ENCODE measurements at places on chromosomes 3 and 15.

- no peak for DNase-seq
These were observed 96.8 kb downstream of the IGF1R start for GRCh38 chr15:98745179-98745578.

DNA sequence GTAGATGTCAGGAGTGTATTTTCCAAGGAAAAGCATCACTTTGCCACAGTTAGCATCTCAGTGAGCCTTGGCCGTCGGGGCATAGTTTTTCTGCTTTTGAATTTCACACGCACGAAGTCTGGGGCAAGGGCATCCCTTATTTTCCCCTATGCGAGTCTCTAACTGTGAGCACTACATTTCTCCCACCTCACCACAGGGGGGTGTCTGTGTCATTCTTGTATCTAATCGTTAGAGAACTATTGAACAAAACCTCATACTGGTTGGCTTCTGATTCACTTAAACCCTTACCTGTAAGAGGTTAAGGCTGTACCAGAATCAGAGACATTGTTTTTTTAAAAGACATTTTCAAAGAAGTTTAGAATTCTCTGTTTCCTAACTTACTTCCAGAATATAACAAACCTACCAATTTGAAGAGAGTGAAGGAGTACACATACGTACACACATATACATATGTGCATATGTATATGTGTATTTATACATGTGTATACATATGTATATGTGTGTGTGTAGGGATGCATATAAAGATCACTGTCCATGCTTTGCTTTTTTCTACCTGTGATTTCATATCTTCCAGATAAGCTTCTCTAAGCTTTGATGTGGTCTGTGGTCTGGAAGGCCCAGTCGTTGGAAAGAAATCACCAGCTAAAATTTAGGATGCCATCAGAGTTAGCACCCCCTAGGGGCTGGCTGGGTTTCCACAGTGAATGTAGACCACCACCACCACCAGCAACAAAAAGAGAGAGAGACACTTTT, 49.4 kb downstream of the MYZAP start:
- no peak for DNase-seq

DNA sequence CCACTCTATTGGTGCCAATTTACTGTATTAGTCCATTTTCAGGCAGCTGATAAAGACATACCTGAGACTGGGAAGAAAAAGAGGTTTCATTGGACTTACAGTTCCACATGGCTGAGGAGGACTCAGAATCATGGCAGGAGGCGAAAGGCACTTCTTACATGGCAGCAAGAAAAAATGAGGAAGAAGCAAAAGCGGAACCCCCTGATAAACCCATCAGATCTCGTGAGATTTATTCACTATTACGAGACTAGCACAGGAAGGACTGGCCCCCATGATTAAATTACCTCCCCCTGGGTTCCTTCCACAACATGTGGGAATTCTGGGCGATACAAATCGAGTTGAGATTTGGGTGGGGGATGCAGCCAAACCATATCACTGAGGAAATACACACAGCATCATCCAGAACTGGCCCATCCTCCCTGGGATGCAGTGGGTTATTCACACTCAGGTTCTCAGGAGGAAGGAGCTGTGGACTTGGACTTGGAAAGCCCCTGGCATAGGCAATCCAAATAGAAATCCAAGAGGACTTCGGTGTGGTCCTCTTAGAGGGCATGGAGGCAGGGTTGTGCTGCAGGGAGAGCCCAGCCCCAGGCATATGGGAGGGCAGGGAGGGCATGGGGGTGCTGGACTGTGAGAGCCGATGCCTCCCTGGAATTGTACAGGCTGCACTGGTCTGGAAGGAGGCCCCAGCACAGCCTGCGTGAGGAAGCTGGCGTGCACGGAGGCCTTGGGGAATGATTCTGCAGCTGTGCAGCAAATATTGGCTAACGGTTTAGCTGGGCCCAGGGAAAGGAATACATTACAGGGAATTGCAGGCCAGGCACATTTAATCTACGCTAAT, 62.9 kb downstream of the EFCAB12 start:
- no peak for DNase-seq

DNA sequence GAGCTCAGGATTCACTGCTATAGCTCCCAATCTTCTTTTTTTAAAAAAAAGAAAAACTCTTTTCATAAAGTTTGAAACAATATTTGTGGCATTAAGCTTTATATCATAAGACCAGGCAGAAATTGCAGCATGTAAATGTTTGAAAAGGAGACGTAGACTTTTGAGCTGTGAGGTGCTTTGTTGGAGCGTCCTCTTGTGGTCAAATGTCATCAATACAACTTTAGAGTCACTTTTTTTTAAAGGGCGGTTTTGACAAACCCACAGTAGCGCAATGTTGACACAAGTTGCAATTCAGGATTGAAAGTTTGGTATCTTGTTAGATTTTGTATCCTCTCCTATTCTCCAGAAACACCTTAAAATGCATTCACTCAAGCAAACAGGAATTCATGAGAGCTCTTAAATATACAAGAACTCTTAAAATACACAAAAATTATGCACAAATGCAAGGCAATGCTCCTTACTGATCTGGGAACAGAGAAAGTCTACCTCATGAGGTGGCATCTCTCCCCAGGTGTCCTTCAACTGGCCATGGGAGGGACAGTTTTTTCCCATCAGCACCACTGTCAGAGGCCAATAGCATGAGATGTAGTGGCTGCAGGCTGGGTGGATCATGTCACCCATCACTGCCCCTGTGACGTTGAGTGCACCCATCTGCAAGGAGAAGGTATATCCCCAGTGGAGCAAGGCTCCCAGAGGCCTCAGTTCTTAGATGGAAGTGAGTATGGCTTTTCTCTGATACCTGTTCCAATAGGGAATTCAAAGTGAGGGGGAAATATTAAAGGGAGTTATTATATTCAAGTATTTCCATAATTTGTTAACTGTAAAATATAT, 70.7 kb downstream of the ANXA2 start:
- DNase-seq: no peak

- no peak for DNase-seq
These were observed 11.0 kb downstream of the SCAPER start for GRCh38 chr15:76894174-76894573.

DNA sequence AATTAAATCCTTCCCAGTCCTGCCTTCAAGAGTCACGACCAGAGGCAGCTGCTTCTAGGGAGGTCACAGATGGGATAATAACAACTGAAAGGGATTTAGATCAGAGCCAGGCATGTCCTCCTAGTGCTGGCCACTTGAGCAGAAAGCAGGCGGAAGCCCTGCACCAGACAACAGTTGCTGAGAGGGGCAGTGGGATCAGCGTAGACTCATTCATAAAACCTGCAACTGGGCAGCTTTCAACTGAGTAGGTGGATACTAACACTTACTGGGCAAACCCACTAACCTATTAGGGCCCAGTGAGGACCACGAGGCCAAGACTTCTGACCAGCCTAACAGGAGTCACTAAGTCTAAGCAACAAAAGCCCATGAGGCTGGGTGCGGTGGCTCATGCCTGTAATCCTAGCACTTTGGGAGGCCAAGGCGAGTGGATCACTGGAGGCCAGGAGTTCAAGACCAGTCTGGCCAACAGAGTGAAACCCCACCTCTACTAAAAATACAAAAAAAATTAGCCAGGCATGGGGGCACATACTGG, 67.0 kb downstream of the DAPK2 start:
- DNase-seq: no peak

DNA sequence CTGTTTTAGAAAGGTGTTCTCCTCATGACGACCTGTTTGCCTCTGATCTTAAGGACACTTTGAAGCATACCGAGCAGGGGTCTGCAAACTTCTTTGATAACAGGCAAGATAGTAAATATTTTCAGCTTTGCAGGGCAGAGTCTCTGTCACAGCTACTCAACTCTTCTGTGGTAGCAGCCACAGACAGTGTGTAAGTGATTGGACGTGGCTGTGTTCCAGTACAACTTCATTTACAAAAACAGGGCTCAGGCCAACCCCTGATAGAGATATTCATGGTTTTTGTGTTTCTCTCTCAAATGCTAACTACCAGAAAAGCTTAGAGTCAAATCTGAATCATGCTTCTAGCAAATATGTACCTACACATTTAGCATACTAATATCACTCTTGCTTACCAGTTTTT, 51.5 kb downstream of the TGFBR2 start:
- no peak for DNase-seq

DNA sequence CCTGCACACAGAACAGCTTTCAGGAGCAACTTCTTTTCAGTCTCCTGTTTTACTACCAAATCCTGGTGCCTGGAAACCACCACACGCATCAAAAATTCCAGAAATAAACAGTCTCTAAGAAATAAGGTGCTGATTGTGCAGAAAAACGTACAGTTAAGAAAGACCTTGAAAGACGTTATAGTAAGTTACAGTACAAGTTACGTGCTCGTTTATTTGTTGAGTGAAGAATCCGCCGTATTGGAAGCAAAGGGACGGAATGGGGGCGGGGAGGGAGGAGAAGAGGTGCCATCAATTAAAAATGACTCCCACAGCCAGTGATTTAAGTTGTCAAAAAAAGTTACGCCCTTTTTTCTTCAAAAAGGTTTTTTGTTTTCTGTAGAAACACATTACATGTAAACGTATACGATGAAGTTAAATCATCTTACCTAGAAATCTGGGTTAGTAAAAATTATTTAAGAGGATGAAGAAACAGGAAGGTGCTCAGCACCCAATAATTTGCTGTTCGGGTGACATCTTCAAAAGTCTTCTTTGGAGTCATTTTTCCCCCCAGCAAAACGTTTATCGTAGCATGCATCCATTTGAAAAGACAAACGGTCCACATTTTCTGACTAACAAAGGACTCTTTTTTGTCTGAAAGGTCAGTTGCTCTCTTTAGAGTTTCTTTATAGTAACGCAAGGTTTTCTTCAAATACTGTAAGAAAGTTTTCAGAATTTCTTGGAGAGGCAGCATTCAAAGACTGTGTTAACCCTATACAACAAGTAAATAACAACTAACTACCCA, 782 bp upstream of the UACA start:
- no peak for DNase-seq

DNA sequence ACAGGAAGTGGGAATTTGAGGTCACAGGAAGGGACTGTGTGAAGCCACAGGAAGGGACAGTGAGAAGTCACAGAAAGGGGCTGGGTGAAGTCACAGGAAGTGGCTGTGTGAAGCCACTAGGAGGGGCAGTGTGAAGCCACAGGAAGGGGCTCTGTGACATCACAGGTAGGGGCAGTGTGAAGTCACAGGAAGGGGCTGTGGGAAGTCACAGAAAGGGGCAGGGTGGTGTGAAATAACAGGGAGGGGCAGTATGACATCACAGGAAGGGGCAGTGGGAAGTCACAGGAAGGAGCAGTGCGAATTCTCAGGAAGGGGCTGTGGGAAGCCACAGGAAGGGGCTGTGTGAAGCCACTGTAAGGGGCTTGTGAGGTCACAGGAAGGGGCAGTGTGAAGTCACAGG, 35.8 kb downstream of the GASK1A start:
- DNase-seq: no peak

DNA sequence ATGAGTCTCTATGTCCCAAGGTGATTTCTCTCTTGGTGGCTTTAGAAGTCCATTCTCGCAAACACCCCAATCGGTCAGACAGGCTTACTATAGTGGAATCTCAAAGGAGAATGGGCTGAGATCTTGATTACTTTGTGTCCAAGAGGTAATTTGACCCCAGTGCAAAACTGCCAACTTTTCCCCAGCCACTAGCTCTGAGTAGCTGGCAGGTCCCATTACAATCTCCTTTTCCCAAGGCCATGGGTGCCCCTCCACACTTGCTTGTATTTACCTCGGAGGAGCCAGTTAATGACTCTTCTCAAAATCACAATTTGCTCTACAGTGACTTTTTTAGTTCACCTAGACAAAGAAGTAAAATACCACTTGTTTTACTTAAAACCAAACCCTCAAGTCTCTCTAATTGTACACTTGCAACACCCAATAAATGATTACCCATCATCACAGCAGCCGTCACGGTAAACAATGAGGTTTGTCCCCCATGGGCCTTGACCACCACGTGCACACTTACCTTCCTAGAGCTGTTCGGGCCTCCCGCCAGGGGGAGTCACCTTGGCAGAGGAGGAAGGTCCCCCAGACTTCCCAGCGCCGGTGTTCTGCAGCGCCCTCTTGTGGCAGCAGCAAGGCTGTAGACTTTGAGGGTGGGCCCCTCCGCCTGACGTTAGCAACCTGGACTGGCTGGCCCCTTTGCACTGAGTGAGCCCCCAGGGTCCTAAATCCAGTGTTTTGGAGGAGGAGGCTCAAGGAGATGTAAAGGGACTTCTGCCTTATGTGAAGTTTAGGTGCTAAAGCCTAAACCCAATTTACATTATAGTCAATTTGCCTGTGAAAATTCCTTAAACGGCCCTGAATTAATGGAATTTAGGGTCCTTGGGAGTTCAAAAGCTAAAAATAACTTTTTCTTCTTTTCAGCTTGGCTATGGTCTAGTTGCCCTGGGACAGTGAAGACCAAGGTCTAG, 18.7 kb upstream of the HDAC11 start:
- DNase-seq: peak; percentile 67

- no peak for DNase-seq
These were observed 15.3 kb downstream of the MRPL47 start for GRCh38 chr3:179589143-179589542.

DNA sequence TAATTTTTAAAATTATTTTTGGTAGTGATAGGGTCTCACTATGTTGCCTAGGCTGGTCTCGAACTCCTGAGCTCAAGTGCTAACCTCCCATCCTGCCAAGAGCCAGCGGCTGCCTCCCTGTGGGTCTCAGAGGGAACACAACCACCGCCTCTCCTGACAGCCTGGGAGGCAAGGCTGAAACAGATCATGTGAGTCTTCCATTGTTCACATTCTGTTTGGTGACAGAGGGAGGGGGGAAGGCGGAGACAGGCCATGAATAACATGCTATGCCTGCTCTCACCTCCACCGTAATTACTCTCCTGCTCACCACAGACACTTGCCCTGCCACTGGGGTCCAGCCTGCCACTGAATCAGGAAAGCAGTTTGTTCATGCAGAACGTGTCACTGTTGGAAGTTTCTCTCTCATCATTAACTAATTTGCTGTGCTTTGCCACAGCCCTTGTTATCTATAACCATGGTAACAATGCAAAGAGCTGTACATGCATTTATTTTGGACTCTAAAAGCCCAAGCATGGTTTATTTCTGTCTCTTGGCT, 78.4 kb upstream of the RASGRF1 start:
- DNase-seq: no peak

GRCh38 chr3:133441867-133442270, 42.0 kb downstream of the BFSP2 start:
- no peak for DNase-seq

GRCh38 chr3:121883507-121883906, 10.7 kb upstream of the SLC15A2 start:
- DNase-seq: peak; percentile 23

DNA sequence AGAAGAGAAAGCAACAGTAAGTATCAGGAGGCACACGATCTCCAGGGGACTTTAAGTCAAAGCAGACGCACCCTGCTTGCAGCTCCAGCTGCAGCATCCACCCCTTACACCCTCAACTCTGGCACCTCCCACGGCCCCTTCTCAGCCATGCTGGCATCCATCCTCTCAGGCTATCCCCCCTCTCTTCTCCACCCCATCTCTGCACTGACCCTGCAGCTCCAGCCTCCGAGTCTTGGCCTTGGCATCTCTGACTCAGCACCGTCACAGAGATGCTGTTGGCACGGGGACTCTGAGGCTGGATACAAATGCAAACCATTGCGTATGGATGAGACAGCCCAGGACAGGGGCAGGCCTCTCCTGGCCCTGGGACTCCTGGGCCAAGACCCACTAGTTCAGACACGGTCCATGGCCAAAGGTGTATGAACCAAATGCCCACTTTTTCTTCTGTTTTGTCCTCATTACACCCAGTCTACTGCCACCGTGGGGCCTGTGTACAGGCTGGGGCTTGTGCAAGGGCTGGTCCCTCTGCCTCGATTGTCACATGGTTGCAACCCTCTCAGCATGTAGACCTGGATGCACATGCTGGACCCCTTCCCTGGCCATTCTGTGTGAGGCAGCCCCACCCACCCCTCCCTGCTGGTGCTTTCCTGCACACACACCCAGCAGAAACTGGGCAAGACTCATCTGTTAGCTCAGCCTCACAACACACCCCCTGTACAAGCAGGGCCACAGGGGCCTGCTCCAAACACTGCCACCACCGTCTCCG, 18.7 kb upstream of the ZXDC start:
- no peak for DNase-seq
